ENCODE measurements at places on chromosomes 5 and 9.
A peak's percentile ranks its signal among the peaks of the same experiment; 100 is the strongest.

GRCh38 chr5:142981886-142982820, 212.0 kb downstream of the ARHGAP26 start:
- DNase-seq, result peak; percentile 69

GRCh38 chr5:67857502-67857901, 358.1 kb upstream of the PIK3R1 start:
- DNase-seq, result no peak

GRCh38 chr5:58818465-58818864, 235.6 kb downstream of the RAB3C start:
- DNase-seq, result no peak

GRCh38 chr9:97362777-97363545, 48.9 kb upstream of the TDRD7 start:
- no peak for DNase-seq

All from PC-9 (cell line).